Erythroblast (primary cell): ENCODE measurements at places on chromosomes 7 and 10.

DNA sequence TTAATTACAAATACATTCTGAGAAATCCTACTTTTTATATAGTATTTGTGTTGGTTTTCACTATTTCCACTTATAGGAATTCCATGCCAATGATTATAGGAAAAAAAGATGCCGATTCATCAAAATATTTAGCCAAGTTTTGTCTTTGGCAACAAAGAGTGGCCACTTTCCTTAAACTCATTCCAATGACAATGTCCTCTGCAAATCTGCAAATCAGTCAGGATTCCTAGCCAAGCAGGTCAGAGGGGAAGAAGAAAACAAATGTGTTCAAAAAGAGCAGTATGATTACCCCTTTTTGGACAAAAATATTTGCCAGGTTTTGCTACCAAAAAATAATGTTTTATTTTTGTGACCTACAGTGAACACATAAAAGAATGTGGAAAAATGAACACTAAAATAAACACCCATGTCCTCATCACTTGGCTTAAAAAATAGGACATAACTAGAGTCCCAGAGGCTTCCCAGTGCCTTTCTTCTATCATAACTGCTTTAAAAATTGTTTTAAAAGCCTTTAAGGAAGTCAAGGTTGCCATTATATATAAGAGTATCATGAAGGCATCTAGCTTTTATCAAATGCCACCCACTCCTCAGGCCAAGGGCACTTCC, 125.9 kb downstream of the ADAM12 start:
- DNase-seq = no peak

DNA sequence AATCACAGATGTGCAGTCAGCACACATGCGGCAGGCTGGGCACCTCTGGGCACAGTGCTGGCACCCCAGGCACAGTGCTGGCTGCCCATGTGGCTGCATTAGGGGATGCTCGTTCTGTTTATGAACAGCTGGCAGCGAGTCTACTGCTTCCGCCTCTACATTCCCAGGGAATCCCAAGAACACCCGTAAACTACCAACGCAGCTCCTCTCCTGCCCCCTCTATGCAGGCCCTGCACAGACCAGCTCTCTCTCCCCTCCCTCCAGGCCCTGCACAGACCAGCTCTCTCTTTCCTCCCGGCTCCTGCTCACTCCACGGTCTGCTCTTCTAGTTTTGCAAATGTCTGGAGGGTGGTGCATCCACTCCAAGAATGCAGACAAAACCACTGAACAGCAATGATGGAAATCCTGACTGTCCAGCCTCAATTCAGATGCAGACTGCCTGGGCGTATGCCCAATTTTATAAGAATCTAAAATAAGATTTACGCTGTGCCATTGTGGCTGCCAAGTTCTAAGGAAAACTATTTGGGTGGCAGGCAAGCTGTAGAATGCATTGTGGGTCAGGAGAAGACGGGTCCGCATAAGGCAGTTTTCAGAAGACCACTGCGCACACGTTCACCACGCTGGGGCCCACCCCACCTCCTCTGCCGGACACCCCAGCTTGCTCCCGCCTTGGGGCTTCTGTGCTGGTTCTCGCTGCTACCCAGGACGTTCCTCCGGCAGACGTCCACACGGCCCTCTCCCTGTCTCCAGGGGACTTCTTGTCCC, 234.6 kb downstream of the ZMYND11 start:
- no peak for DNase-seq

DNA sequence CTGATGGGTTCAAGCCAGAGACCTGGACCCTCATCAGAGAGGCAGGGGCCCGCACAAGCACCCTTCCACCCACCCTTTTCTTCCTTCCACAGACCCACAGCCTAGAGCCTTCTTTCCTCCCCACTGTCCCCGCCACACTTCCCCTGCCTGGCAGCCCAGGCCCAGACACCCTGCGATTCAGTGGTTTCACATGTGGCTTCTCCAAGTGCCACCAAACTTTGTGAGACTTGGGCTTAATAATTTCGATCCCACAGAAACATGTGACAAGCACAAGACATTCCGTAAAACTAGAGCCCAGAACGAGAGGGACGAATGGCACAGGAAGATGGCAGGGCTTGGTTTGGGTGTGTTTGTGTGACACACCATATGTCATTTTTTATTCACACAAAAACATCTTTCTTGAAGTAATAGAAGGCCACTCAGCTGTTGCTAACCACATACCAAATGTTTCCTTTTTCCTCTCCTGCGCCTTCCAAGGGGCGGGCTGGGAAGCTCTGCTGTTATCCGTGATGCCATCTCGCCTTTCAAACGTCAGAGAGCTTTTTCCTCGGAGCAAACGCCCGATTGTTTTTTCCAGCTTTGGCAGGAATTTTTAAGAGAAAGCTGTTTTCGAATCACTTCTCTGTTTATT, 162.9 kb downstream of the GRK5 start:
- no peak for DNase-seq

DNA sequence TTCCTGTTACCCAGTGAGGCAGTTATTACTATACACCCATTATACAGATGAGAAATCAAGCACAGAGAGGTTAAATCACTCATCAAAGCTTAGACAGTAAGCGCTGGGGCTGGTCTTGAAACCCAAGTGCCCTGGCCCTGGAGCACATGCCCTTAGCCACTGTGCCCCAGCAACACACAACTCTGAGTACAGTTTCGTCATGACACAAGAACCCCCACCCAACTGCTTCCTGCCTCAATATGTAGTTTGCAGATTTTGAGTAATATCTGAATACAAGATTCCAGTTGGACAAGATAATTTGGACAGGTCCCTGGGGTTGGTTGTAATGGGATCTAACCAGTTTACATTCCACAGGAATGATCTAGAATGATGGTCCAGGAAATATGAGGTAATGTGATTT, 62.8 kb downstream of the SH3PXD2A start:
- DNase-seq = no peak

GRCh38 chr10:48880016-48880705, 59.5 kb downstream of the LRRC18 start:
- no peak for DNase-seq

DNA sequence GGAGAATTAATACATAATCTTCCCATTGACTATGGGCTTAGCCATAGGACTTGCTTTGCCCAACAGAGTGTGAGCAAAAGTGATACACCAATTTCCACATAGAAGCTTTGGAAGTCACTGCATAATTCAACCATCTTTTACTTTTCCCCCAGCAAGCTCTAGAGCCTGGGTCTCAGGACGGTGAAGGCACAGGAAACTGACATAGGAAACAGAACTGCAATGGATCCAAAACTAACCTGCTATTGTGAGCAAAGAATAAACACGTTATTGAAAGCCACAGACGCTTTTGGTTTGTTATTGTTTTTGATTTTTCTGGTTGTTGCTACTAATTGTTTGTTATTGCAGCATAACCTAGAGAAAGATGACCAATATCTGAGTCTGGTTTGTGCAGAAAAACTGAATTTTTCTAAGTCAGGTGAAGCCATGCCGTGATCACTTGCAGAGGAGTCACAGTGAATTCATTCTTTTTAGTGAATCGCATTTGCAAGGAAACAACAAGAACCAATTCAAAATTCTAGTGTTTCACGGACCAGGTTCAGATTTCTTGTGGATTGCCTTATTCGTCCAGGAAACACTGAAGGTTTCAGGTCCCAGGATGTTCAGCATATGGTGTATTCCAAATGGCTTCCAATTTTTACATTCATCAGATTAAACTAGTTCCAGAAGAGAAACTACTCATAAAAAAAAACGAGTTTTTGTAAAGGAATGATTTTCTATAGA, 52.8 kb downstream of the CUBN start:
- DNase-seq = no peak

DNA sequence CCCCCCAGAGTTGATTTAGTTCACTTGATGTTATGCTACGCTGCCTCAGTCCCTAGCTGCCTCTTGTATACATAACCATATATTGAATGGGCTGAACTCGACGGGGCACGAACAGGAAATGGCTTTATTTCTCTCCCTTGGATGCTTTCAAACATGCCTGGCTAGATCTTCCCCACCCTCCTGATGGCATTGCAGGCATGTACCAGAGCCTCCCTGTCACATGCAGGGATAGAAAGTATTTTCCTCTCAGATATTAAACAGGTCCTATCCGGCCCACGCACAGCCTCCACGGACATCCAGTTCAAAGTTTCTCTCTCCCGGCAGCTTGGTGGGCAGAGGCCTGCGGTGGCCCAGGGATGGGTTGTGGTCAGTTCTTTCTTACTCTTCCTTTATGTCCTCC, 422.1 kb downstream of the RPS24 start:
- no peak for DNase-seq
